ENCODE measurements at places on chromosomes 3 and 15. TPM values are rescaled to one million over a fixed set of nuclear protein-coding genes. Genes with fewer than 3 reads are reported as not detected.

The TUSC2 gene
- total RNA-seq, result 25.4 TPM

DNA sequence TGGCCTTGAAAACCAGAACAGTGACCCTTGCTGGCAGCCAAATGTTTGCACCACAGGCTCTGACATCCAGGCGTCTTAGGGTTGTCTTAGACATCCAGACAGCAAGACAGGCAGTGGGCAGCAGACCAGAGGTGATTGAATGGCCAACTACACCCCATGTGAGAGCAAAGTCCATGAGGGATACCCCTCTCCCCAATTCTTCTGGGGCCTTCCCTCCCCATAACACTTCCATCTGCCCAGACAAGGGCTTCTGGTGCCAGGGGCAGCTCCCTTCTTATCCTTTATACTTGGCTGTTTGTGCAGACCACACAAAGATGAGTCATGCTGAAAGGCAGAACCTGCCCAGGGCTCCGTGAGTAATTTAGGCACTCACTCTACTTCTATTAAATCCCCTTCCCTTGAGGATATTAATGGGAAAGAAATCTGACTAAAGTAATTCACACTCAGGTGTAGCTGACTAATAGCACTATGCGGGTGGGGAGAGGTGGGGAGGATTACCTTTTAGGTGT is 257.9 kb downstream of the UACA start:
- no peak for DNase-seq

The PSTPIP1 gene
- 14.6 TPM for total RNA-seq

The GCNT3 gene
- total RNA-seq, result not detected

DNA sequence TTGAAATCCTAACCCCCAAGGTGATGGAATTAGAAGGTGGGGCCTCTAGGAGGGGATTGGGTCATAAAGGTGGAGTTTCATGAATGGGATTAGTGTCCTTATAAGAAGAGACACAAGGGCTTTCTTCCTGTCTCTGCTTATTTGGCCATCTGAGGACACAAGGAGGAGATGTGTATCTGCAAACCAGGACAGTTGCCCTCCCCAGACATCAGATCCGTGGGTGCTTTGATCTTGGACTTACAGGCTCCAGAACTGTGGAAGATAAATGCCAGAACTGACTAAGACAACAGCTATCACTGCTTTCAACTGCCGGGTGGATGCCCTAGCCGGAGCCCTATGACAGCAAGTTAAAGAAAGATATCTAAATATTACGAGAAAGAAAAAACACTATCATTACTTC is 94.4 kb downstream of the CHRNA7 start:
- no peak for DNase-seq

DNA sequence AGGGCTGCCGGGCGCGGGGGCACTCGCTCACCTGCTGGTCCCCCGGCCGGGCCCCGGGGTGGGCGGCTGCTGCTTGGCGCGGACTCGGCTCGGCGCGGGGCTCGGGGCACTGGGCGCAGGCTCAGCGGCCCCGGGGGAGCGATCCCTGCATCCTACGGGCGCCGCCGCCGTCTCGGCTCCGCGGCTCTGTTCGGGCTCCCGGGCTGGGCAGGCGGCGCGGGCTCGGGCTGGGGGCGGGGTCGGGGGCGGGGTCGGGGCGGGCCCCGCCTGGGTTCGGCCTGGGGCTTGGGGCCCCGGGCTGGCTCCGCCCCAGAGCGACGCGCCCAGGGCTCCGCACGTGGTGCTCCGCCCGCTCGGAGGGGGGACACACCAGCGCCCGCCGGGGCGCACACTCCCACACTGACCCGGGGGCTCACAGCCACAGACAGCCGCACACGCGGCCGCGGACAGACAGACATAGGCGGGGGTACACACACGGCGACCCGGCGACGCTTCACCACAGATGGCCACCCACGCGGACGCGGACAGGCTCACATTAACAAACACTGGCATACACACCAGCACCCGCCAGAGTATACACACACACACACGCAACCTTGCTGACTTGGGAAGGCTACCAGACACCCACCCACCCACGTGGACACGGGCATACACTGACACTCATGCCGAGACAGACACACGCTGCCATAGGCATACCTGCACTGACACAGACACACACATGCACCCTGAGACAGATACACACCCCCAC is at the start of gene SCN5A:
Gene SCN5A, minus strand, starts transcription at position 188 of the 748 bp plus-strand sequence. CDS start 16,380 bp downstream, outside the sequence.
- DNase-seq, result no peak

The SPATA16 gene
- total RNA-seq, result not detected

The PTH1R gene
- 10.3 TPM for total RNA-seq

GRCh38 chr15:34783991-34784390 is 11.4 kb downstream of the ACTC1 start:
- DNase-seq, result no peak

Data from ascending aorta (tissue), 2 donors.